AG04450 (cell line): ENCODE measurements at places on chromosomes 4 and X.
A peak's percentile ranks its signal among the peaks of the same experiment; 100 is the strongest.

DNA sequence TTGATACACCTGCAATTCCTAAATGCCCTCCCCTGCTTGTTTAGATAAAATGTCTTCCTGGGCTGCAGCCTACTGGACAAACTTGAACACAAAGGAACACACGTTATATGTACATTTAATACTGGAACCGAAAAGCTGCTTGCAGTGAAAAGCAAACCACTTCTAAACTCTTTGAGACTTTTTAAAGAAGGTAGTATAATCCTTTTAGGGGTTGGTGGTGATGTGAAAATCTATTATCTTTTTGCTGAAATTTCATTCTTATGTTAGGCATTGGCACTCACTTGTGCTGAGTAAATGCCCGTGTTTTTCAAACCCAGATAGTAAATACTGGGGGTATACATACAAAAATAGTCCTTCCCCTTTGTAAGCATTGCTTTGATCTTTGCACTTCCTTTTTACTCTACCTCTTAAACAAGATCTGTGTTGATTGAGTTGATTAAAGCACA is 2.2 kb downstream of the NFKB1 start:
- no peak for DNase-seq

DNA sequence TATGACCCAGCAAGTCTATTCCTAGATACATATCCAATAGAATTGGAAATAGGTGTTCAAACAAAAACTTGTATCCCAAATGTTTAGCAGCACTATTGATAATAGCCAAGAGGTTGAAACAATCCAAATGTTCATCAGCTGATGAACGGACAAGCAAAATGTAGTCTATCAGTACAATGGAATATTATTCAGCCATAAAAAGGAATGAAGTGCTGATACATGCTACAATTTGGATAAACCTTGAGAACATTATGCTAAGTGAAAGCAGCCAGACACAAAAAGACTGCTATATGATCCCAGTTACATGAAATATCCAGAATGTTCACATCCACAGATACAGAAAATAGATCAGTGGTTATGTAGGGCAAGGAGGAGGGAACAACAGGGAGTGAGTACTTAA is 50.1 kb downstream of the PLAC1 start:
- no peak for DNase-seq

GRCh38 chr4:7347981-7348380 is 86.7 kb downstream of the PSAPL1 start:
- no peak for DNase-seq

GRCh38 chrX:122863067-122863466 is 321.0 kb upstream of the GRIA3 start:
- DNase-seq = no peak

DNA sequence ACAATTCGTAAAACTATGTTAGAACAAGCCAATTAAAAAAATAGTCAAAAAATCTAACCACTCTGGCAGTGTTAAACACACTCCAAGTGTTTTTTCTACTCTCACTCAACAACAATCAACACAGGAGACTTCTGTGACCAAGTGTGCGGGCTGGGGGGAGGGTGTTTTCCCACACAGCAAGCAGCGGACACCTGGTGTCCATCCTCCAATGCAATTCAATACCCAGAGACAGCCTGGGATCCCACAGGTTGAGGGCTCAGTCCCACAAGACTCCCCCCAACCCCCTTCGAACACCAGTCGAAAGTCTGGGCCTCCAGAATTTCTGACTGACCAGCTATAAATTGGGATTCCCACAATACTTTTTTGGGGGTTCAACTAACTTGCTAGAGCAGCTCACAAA is 8.3 kb upstream of the PIM2 start:
- no peak for DNase-seq

GRCh38 chr4:119525005-119525749 is 103.4 kb downstream of the PDE5A start:
- DNase-seq = peak; percentile 77

DNA sequence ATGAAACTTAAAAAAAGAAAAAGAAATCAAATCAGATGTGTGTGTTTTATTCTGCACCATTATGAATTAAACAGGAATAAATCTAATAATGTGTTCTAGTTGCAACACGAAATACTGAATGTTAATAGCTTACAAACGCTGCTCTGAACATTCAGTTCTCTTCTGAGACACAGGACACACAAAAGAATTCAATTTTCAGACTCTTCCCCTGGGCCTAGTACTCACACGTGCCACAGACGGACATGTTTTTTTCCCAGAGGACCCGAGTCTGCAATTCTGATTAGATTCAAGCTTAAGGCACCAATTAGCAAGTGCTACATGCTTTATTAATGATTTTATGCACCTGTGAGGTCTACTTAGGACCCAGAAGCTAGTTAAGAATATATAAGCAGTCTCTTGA is 20.5 kb downstream of the C4orf54 start:
- no peak for DNase-seq

DNA sequence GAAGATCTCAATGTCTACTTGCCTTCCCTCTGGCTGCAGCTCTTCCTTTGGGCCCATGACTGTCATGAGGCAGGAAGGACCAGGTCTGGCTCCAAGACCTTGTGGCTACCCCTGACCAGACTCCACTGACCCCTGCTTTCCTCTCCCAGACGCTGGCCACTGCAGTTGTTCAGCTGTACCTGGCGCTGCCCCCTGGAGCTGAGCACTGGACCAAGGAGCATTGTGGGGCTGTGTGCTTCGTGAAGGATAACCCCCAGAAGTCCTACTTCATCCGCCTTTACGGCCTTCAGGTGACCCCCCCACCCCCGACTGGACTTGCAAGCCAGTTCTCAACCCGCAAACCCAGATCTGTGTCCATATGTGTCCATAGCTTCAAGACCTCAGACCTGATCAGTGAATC is 535 bp downstream of the WAS start:
- no peak for DNase-seq

- DNase-seq = no peak
Measured at GRCh38 chrX:25079020-25079419, 63.3 kb upstream of the ARX start.

DNA sequence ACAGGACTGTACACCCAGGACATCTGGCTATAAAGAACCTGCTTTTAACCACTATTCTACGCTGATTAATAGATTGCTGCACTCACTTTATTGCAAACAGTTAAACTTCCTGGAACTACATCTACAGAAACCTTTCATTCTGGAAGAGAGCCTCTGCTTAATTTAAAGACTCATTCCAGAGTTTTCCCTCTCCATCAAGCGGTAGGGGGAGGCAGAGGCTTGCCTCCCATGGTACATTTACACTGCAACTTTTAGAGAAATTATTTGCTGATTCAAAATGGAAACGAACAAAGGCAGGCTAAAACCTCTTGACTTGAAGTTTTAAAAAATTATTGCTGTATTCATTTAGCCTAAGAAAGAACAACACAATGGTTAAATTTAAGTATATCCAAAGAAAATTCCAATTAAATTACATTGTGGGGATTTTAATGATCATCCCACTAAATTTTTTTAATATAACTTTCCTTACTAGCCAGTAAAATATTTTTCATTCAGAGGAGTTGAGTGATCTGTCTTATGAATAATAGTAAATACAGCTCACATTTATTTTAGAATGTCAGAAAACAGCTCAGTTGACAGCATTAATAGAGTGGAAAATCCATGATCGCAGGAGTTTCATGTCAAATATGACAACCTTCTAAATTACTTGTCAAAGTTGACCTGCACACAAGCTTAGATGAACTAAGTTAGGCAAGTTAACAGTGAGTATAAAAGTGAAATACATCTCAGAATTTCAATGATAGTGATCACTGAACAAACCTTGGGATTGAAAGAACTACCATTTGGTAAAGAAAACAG is 46.3 kb upstream of the PCDH10 start:
- no peak for DNase-seq

- DNase-seq = peak; percentile 18
Measured at GRCh38 chrX:10007621-10008020, 40.5 kb downstream of the CLDN34 start.

- no peak for DNase-seq
Measured at GRCh38 chr4:7803992-7804755, 135.5 kb downstream of the AFAP1 start.

DNA sequence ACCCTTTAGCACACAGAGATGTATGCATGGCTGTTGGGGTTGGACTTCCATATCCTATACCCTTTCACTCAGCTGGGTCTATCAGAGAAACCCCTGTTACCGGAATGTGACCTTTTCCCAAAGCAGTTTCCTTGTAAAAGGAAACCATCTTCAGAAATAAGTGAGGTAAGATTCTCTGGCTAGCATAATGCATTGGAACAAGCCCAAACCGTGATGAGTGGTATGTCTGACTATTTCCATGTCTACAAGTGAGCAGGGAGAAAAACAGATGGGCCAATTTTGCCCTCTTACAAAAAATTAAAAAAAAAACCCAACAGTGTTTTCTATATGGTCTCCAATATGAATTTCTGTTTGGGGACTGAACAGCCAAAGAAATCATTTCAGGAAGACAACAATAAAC is 283.9 kb downstream of the SMARCA1 start:
- DNase-seq = no peak

DNA sequence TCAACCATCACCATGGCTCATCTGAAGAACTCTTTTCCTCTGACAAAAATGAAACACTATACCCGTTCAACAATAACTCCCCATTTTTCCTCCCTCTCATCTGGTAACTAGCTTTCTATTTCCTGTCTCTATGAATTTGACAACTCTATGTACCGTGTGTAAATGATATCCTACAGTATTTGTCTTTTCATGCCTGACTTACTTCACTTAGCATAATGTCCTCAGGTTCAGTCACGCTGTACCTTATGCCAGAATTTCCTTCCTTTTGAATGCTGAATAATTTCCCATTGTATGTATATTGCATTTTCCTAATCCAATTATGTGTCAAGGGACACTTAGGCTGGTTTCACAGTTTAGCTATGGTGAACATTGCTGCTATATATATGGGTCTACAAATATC is 18.2 kb downstream of the MAGEA9 start:
- no peak for DNase-seq

DNA sequence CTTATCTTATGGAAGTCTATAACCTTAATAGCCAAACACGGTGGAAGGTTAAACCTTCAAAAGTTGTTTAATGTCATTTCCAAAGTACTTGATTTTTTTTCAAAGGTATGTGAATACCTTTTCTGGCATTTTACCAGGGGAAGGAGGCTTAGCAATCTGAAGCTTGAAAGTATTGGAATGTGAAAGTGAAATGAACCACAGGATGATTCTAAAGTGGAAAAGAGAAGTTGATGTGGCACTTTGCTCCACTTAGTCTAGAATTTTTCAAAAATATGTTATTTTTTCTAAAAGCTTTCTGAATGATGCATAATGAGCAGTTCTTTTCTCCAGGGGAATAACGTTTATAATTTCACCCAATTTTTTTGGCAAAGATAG is 19.2 kb downstream of the PI4K2B start:
- no peak for DNase-seq

DNA sequence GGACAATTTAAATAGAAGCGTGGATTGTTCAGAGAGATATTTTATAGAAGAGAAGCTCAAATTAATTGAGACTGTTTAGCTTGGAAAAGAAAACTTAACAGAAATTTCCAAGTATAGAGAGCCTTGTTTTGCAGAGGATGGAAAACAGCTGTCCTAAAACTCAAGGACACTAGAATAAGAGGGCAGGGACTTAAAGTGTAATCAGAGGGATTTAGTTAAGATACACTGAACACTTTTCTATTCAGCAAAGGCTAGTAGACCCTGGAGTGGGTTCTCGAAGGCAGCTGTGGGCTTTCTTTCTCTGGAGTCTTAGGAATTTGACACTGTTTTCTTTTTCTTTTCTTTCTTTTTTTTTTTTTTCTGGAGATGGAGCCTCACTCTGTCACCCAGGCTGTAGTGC is 92.7 kb upstream of the ARX start:
- DNase-seq = no peak

DNA sequence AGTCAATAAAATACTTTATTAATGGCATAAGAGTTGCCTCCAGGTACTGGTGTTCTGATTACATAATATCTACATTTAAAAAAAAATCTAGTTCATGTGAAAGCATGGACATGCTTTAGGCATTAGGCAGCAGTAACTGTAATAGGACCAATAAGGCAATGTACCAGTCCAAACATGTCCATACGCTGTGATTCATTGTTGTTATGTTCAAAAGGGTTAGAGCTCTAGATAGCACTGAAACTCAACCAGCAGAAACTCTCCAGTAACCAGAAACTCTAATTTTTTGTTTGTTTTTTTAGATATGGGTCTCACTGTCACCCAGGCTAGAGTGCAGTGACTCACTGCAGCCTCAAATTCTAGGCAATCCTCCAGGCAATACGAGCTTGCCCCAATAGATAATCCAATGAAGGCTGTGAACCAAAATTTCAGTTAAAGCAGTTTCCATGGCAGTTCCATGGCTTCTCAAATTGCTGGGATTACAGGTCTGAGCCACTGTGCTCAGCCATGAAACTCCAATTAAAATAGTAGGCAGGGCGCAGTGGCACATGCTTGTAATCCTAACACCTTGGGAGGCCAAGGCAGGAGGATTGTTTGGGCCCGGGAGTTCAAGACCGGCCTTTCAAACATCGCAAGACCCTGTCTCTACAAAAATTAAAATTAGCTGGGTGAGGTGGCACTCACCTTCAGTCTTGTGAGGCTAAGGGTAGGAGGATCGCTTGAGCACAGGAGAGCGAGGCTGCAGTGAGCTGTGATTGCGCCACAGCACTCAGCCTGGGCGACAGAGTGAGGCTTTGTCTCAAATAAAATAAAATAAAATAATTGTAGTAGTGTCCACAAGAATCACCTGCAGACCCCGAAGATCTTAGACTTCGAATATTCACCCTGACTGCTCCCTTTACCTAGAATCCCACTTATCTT is 36.3 kb downstream of the MGARP start:
- DNase-seq = peak; percentile 95

- DNase-seq = no peak
Measured at GRCh38 chr4:26822546-26822945, 38.1 kb upstream of the STIM2 start.

- no peak for DNase-seq
Measured at GRCh38 chrX:12999422-12999821, 24.5 kb downstream of the TMSB4X start.

DNA sequence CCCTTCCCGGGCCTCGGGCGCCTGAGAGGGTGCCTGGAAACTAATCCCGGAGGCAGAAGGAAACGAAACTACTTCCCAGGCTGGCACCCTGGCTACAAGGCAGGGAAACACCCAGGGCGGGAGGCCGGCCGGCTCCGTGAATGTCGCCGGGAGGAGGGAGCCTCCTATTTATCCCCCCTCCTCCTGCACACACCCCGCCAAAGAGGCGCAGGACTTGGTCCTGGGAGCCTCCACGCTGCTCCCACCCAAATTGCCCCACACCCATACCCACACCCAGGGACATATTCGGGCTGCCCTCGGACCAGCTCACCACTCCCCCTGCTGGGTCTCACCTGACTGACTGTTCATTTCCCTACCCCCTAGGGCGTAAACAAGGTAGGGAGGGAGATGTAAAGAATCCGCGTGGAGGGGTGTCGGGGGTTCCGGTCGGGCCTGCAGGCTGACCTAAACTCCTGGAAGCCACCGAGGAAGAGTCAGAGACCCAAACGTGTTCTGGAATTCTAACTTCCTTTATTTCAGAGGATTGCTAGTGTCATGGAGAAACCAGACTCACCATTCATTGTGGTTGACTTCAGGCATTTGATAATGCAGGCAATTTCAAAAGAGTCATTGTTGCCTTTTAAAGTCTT is at the start of gene BTC:
Gene BTC (minus strand): TSS at position 142 of the 629 bp plus-strand sequence. CDS start 198 bp downstream, outside the sequence.
- no peak for DNase-seq

- no peak for DNase-seq
Measured at GRCh38 chr4:184386271-184386781, 88.0 kb downstream of the IRF2 start.

GRCh38 chr4:97106161-97106560 is 1037.1 kb downstream of the STPG2 start:
- no peak for DNase-seq
